ENCODE measurements at places on chromosomes 13 and 19.

- DNase-seq: no peak
These were observed 38.0 kb upstream of the ATP12A start for GRCh38 chr13:24642219-24642618.

DNA sequence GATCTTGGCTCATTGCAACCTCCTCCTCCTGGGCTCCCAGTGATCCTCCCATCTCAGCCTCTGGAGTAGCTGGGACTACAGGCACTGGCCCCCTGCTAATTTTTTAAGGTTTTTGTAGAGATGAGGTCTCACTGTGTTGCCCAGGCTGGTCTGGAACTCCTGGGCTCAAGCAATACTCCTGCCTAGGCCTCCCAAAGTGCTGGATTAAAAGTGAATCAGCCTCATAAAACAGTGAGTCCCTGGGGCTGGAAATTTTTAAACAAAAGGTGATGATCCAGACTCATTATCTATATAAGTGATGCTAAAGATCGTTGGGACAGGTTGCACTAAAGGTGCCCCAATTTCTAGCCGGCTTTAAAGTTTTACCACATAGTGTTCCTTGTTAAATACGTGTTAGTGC is 112.7 kb downstream of the LMO7 start:
- DNase-seq: no peak

DNA sequence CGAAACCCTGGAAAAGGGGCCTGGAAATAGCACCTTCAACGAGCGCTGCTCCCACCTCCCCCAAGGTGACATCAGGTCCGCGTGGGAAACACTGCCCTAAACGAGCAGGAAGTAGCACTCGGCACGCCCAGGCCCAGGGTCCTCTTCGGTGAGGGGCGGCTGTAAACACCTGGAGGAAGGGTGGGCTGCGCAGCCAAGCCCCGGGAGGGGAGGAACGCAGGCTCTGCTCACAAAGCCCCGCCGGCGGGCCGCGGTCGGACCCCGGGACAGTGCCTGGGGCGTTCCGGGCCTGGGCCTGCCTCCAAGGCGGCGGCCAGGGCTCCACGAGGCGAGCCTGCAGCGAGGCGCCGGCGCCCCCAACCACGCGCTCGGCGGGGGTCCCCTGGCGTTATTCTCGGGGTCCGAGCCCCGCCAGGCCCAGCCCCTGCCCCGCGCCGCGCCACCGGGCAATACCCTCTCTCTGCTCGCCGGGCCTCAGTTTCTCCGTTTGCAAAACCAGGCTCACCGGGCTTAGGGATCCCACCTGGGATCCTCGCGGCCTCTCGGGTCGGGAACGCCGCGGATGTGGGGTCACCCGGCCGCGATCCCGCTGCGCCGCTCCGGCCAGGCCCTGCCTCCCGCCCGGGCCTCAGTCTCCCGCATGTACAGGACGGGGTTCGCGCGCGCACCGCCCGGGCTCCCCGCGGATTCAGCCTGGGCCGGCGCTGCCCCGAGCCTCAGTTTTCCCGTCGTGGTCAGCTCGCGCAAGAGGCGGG is 630 bp downstream of the RNF126 start:
- DNase-seq: peak; percentile 61

GRCh38 chr19:47633996-47634395 is 25.1 kb downstream of the BICRA start:
- no peak for DNase-seq

DNA sequence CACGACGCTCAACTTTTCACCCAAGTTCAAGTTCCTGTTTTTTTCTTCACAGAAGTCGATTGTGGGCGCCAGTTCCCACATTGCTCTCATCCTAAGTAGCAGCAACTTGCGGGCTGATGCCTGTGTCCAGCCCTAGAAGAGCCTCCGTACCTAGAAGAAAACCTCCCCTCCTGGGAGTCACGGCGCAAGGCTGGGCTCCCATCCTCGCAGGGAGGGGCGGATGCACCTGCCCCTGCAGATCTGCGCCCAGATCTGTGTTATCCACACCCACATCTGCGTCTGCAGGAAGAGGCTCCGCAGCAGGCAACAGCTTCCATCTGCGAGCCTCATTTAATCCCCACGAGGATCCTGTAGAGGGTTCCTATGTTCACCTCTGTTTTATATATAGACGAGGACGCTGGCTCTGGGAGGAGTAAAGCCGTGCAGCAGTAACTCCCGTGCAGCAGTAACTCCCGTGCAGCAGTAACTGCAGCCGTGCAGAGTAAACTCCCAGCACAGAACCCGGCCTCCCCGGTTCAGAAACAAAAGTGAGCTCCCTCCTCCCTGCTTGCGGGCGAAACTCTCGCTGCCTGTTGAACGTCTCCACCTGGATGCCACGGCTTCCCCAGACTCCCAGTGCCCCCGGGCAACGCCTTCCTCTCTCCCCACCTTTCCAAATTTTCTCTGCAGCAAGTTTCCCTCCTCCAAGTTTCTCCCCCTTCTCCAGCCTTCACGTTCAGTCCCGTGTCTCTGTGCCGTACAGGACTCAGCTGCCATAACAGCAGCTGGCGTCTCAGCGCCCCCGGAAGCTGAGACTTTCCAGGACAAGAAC is 23.5 kb upstream of the LAIR1 start:
- DNase-seq: peak; percentile 72

DNA sequence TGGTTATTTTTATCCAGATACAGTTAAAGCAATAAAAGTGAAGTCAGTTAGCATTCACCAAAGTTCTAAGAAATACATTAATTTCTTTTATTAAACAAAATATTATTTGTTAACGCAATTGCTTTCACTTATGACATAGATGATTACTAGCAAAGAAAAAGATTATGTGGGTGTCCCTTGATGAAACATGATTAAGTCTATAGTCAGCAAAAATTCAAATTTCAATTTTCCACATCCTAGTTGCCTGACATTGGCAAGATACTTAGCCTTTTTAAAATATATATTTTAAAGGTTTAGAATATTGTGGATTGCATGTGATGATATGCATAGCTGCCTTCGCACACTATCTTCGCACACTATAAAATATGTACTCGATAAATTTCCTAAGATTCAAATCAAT is 1780.5 kb upstream of the MIR17HG start:
- no peak for DNase-seq

- no peak for DNase-seq
These were observed 12.6 kb upstream of the AXL start for GRCh38 chr19:41206456-41206855.

DNA sequence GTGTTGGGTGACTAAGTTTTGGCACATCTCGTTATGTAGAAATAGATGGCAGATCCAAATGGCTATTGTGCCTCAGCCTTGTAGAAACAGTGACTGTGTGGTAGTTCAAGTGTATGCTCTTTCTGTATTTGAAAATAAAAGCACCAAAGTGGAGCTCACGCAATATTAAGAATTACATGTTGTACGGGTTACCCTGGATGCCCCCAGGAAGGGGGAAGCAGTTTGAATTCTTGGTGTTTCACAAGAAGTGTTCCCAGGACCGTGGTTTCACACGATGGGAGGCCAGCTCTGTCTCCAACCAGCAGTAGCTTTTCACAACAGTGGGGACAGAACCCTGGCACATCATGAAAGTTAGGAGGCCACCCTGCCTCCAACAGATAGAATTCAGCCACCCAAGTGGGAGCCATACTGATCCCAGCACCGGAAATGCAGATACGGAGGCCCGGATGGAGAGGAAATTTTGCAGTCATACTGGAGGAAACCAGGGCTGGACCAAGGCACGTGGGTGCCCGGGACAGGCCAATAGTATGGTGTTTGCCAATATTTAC is 8.9 kb downstream of the FLT1 start:
- DNase-seq: no peak

DNA sequence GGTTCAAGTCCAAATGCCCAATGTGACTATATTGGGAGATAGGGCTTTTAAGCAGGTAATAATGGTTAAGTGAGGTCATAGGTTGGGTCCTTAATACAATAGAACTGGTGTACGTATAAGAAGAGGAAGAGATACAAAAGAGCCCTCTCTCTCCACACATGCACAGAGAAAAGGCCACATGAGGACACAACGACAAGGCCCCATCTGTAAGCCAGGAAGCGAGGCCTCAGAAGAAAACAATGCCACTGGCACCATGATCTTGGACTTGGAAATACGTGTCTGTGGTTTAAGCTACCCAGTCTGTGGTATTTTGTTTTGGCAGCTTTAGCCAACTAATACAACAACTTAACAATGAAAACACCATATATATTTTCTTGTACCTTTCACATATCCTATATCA is 23.4 kb upstream of the RFC3 start:
- DNase-seq: no peak

DNA sequence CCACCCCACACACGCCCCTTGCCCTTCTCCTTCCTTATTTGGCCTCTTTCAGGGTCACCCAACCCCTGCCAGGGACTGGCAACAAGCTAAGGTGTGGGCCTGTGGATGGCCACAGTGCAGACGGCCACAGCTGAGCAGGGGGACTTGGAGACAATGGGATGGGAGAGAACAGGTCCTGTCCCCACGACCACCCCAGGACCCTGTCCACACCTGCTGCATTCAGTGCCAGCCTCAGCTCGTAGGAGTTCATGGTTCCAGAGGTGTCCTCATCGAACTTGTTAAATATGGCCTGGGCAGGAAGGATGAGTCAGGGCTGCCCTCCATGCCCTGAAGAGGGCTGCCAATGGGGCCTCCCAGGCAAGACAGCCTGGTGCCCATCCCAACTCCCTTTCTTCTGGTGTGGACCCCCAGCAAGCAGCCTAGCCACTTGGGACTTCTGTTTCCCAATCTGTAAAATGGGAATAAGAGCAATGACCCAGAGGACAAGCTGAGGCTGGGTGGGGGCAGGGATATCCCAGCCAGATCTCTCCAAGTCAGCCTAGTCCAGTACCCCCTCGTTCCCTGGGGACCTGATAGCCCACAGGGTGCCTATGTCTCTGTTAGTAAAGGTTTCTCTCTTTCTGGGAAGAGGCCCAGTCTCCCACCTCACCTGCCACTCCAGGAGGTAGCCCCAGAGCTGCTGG is 10.6 kb downstream of the CAPN12 start:
- peak; percentile 23 for DNase-seq

- DNase-seq: no peak
These were observed 2.6 kb upstream of the SPACA6 start for GRCh38 chr19:51690454-51691073.

DNA sequence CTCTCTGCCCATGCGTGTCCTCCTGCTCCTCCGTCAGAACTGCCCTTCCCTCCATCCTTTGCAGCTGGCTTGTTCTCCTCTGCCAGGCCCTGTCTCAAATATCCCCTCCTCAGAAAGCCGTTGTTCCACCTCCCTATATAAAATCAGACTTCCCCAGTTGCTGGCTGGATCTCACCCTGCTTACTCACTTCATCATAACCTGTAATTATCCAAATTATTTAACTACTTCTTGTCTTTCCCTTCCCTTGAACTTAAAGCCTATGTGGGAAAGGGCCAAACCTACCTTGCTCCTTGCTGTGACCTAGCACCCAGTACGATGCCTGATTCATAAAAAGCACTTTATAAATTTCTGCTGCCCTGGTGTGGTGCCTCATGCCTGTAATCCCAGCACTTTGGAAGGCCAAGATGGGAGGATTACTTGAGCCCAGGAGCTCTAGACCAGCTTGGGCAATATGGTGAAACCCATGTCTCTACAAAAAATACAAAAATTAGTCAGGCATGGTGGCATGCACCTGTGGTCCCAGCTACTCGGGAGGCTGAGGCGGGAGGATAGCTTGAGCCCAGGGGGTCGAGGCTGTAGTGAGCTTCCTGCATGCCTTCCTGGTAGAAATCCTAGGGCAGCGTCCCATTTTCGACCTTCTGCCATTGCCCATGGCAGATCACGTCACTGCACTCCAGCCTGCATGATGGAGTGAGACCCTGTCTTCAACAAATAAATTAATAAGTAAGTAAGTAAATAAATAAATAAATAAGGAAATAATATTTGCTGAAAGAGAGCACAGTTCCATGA is 39.5 kb upstream of the ZNF536 start:
- DNase-seq: no peak

GRCh38 chr13:40629678-40630384 is 36.6 kb downstream of the FOXO1 start:
- peak; percentile 58 for DNase-seq

- DNase-seq: no peak
These were observed 14.6 kb upstream of the SIN3B start for GRCh38 chr19:16814526-16815100.
